ENCODE measurements at places on chromosomes 3 and 15.

GRCh38 chr15:25422021-25422420, 16.8 kb downstream of the UBE3A start:
- DNase-seq: no peak

DNA sequence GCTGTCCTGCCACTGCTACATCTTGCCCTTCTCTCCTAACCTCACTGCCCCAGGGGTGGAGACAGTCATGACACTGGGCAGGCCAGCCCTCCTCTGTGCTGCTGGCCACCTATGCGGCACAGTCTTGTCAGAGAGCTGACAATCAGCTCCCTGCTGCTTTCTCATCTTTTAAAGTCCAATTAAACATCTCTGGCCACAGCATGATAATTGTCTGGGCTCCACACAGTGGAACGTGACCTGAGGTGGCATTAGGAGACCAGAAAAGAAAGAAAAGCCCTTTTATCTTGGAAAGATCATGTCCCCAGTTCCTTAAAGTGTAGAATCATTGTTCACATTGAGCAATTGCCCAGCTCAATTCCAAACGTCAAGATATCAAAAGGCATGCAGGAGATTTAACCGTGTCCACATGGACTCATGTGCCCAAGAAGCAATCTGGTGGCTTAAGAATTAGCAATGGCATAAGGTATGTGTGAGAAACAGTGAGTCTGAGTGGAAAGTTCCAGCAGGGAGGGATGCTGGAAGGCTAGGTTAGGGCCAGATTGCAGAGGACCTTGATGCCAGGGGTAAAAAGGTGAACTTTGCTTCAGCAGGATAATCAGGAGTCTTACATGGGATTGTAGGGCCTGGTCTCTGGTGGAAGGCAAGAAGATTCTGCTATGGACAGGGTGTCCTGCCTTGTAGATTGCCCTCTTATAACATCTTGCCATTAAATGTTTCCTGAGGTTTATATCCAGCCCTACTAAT, 15.3 kb upstream of the CACNA1D start:
- no peak for DNase-seq

- no peak for DNase-seq
These were observed 27.1 kb upstream of the GPR156 start for GRCh38 chr3:120311863-120312794.

DNA sequence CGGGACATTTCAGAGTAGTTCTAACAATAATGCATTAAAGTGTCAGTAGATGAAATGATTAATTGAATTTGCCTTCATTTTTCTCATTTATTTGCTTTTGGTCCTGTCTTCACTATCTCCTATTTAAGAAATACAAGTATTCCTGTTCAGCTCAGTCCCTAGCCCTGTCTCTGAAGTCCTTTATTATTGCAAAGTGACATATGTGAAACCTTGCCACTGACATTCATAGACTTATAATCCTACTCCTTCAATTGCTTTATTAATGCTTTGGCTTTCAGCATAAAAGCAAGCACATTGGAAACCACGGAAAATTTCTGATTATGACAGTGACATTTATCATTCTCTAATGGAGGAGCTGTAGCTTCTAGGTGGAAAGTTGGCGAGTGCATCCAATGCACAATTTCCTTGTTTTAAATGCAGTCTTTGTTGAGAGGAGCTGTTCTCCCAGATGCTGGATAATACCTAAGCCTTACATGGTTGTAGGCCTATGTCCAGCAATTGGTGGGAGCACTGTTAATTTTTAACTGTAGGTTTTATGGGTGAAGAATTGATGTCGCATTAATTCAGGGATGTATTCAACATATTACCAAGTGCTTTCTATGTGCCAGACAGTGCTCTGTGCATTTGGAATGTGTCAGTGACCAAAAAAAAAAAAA, 337.8 kb downstream of the FEZF2 start:
- DNase-seq: no peak

DNA sequence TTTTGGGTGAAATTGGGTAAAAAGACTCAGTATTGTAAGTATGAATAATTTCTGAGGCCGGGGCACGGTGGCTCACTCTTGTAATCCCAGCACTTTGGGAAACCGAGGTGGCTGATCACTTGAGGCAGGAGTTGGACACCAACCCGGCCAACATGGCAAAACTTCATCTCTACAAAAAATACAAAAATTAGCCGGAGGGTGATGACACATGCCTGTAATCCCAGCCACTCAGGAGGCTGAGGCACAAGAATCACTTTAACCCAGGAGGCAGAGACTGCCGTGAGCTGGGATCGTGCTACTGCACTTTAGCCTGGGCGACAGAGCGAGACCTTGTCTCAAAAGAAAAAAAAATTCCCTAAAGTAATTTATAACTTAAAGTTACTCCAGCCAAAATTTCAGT, 162.2 kb downstream of the APBA2 start:
- DNase-seq: no peak

DNA sequence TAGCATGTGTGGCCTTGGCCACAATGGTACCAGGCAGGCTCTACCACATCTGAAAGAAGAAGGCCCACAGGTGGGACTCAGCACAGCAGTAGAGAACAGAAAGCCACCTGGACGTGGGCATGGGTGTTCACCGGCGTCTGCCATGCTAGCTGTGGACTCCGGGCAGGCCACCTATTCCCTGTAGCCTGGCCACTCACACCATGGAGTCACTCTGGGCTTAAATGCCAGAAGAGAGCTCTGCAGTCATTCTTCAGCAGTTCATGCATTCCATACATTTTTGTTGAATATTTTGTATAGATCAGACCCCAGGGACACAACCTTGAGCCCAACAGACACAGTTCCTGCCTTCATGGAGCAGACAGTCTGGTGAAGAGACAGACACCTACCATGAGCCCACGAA, 138.6 kb downstream of the SRGAP3 start:
- DNase-seq: no peak

DNA sequence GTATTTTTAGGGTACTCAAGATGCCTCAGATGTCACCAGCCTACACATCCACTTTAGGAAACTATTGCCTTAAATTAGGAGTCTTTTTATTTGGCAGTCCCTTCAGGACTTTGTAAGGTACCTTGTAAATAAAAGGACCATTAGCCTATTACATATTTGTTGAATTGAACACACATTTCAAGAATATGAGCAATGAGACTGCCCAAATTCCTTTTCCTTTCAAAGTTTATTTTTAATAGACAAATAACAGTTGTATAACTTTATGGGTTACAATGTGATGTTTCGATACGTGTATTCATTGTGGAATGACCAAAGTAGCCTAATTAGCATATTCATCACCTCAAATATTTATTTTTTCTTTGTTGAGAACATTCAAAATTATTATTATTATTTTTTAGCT, 176.7 kb upstream of the PDZRN3 start:
- no peak for DNase-seq

- DNase-seq: no peak
These were observed 185.4 kb downstream of the XXYLT1 start for GRCh38 chr3:195085356-195086130.

- DNase-seq: no peak
These were observed 142.5 kb upstream of the MBNL1 start for GRCh38 chr3:152126260-152126659.

DNA sequence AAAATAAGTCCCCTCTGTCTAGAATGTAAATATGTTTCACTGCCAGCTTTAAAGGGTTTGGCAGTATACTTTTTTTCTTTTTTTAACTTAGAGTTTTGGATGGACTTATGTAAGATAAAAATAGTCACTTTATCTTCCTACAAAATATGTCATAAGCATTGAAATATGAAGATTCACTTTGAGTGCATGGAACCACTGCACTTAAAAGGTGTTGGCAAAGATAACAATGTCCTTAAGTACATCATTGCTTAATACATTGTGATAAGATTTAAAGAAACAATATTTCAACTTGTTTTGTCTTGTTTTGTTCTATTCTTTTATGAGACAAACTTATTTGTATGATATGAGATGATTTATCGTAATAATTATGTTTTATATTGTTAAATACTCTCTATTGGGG, 66.3 kb upstream of the NAALADL2 start:
- DNase-seq: no peak

DNA sequence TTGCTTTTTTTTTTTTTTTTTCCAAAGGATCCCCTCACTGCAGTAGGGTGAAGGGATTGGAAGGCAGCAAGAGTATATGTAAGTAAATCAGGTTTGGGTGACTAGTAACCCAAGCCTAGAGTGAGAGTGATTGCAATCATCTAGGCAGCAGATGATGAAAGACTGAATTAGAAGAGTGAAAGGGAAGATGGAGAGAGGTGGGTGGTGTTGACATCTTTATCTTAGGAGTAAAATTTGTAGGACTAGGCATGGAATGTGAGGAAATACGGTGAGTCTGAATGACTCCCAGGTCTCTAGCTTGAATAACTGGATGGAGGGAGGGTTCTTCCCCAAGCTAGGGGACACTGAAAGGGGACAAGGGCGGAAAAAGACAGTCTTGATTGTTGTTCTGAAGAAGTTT, 63.4 kb downstream of the TPRG1 start:
- no peak for DNase-seq
